ENCODE measurements at places on chromosomes 5 and 9. TPM values are rescaled to one million over a fixed set of nuclear protein-coding genes. Genes with fewer than 3 reads are reported as not detected.

DNA sequence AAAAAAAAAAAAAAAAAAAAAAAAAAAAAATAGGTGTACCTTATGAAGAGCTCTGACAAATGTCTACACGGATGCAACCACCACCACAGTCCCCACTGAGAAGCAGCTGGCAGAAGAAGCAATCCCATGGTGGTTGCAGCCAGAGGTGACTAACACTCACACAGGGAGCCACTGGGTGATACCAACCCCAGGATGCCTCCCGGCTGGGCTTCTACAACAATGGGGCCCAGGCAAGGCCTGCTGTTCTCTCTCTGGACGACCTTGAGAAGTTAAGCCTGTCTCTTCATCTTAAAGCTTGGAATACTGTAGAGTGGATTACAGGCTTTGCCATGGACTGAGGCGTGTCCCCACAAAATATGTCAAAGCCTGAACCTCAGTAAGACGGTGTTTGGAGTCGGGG is 104.1 kb downstream of the ROR2 start:
- peaks cover 93% of the 10 kb centered on the region for H3K27me3 ChIP-seq
- no peaks in the 10 kb centered on the region for H3K36me3 ChIP-seq

GRCh38 chr5:152372875-152373274 is 32.2 kb downstream of the NMUR2 start:
- no peak overlapping the region for H3K4me3 ChIP-seq
- no peak overlapping the region for H3K27ac ChIP-seq
- no peaks in the 10 kb centered on the region for H3K36me3 ChIP-seq

DMRT2 gene
- total RNA-seq = not detected

GPSM1 gene
- total RNA-seq = 3.9 TPM

- peak; percentile 14 for DNase-seq
- H3K27ac ChIP-seq = no peak overlapping the region
- no peaks in the 10 kb centered on the region for H3K36me3 ChIP-seq
- no peaks in the 10 kb centered on the region for H3K27me3 ChIP-seq
Measured at GRCh38 chr9:83472221-83472665, 66.0 kb downstream of the FRMD3 start.

- H3K4me3 ChIP-seq = no peak overlapping the region
- no peak for DNase-seq
- no peaks in the 10 kb centered on the region for H3K27me3 ChIP-seq
- peaks cover 81% of the 10 kb centered on the region for H3K4me1 ChIP-seq
Measured at GRCh38 chr5:53358794-53359193, 121.6 kb upstream of the FST start.

- H3K36me3 ChIP-seq = no peaks in the 10 kb centered on the region
- peaks cover 8% of the 10 kb centered on the region for H3K4me1 ChIP-seq
- H3K4me3 ChIP-seq = no peak overlapping the region
- H3K27ac ChIP-seq = no peak overlapping the region
Measured at GRCh38 chr9:6927838-6928237, 170.1 kb downstream of the KDM4C start.

GRXCR2 gene
- total RNA-seq = not detected

All from Calu3 (cell line).